ENCODE measurements at places on chromosomes 12 and 14. TPM values are rescaled to one million over a fixed set of nuclear protein-coding genes. Genes with fewer than 3 reads are reported as not detected.

Gene SMCO3
- not detected for total RNA-seq

Gene GNB3
- 6.6 TPM for total RNA-seq

DNA sequence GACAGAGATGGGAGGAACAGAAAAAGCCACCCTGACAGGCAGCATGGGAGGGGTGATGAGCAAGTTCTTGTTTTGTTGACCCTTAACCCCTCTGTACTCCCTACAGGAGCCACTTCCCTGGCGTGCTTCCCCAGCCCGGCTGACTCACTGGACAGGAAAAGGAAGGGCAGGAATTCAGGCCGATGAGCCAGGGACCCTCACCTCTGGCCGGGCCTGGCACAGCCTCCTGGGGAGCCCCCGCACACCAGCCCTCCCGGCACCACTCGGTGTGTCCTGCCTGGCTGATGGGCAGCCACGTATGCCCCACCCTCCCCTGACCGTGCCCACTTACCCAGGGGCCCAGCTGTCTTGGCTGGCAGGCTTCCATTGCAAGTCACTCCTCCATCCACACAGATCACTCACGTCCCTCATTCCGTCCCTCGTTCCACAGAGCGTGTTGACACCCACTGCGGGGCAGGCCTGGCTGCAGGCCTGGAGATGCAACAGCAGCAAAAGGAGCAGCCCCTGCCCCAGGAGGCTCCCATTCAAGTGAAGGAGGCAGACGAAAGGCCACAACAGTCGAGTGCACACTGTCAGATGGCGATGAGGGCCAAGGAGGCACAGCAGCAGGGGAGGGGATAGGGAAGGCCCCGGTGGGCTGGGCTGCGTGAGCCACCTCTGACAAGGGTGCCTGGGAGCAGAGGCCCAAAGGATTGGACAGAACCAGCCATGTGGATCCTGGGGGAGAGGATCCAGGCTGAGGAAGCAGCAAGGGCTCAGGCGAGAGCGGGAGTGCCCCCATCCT is 19.7 kb upstream of the CD9 start:
- H3K36me3 ChIP-seq, result no peaks in the 10 kb centered on the region
- peak overlapping the region; percentile 39 for H3K27ac ChIP-seq
- peaks cover 36% of the 10 kb centered on the region for H3K4me1 ChIP-seq
- no peak overlapping the region for H3K4me3 ChIP-seq
- DNase-seq, result peak; percentile 78

DNA sequence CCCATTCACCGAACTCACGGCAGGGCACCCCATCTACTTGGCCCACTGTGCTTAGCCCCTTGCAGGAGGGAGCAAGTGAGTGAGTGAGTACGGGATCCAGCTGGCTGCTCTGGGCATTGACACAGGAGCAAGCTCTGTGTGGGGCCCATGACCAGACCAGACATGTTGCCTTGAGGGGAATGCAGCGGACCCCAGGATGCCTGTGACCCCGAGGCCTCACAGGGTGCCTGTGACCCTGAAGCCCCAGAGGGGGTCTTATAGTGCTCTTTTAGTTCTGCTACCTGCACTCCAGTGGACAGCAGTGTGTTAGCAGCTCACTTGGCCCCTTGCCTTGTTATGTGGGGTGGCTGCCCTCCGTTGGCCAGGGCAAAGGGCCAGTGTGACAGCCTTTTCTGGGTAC is 255.8 kb downstream of the ETNK1 start:
- H3K36me3 ChIP-seq, result no peaks in the 10 kb centered on the region
- DNase-seq, result no peak
- no peak overlapping the region for H3K27ac ChIP-seq
- H3K4me3 ChIP-seq, result no peak overlapping the region

- H3K4me3 ChIP-seq, result peak overlapping the region; percentile 59
- no peaks in the 10 kb centered on the region for H3K27me3 ChIP-seq
- H3K4me1 ChIP-seq, result no peaks in the 10 kb centered on the region
- no peaks in the 10 kb centered on the region for H3K36me3 ChIP-seq
- peak; percentile 49 for DNase-seq
Observed at GRCh38 chr14:51095854-51096823, 1.2 kb upstream of the TRIM9 start.

- H3K27me3 ChIP-seq, result no peaks in the 10 kb centered on the region
- H3K4me3 ChIP-seq, result no peak overlapping the region
- no peak overlapping the region for H3K27ac ChIP-seq
- no peaks in the 10 kb centered on the region for H3K36me3 ChIP-seq
- no peaks in the 10 kb centered on the region for H3K4me1 ChIP-seq
Observed at GRCh38 chr12:123337070-123337469, 27.6 kb downstream of the SBNO1 start.

Gene ZFHX2
- 0.53 TPM for total RNA-seq

- no peak for DNase-seq
- no peak overlapping the region for H3K27ac ChIP-seq
- no peaks in the 10 kb centered on the region for H3K27me3 ChIP-seq
- H3K36me3 ChIP-seq, result no peaks in the 10 kb centered on the region
- peaks cover 4% of the 10 kb centered on the region for H3K4me1 ChIP-seq
- H3K4me3 ChIP-seq, result no peak overlapping the region
Observed at GRCh38 chr12:20424841-20425240, 56.5 kb downstream of the PDE3A start.

DNA sequence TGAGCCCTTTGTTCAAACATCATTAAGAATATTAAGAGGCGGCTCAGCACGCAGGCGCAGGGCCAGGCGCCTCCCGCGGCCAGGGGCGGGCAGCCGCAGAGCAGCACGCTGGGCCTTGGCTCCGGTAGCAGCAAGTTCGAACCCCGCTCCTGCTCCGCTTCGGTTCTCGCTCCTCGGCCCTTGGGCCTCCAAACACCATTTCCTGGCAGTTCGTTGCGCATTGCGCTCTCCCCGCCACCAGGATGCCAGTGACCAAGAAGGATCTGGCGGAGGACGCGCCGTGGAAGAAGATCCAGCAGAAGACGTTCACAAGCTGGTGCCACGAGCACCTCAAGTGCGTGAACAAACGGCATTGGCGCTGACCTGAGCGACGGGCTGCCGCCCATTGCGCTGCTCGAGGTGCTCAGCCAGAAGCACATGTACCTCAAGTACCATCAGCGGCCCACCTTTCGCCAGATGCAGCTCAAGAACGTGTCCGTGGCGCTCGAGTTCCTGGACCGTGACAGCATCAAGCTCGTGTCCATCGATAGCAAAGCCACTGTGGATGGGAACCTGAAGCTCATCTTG is 6.9 kb upstream of the ACVRL1 start:
- no peaks in the 10 kb centered on the region for H3K36me3 ChIP-seq
- H3K4me3 ChIP-seq, result no peak overlapping the region
- H3K27ac ChIP-seq, result no peak overlapping the region
- no peak for DNase-seq

All from Peyer's patch (tissue), 4 donors.